ENCODE measurements at places on chromosomes 7 and 10.
A peak's percentile ranks its signal among the peaks of the same experiment; 100 is the strongest.

- no peak for DNase-seq
These were observed 41.0 kb downstream of the KIAA1217 start for GRCh38 chr10:24249829-24250415.

DNA sequence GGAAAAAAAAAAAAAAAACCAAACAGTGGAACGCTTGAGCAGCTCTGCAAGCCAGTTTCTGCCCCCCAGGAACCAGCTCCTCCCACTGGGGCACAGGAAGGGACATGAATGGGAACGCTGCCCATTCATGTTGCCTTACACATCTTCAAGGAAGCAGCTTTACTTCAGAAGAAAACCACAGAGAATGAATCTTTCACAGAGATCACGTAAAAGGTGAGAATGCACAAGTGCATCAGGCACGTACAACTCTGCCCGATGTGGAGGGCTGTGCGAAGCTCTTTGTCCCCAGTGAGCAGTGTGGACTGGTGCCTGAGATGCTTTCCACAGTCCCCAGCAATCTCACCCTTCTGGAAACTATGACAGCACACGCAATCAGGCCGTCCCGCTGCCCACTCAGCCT is 106.2 kb downstream of the DLG5 start:
- DNase-seq, result no peak

- DNase-seq, result no peak
These were observed 19.4 kb upstream of the SH3PXD2A start for GRCh38 chr10:103874730-103875129.

GRCh38 chr10:126713594-126713993 is 43.1 kb upstream of the C10orf90 start:
- no peak for DNase-seq

GRCh38 chr10:79310911-79311573 is 36.2 kb upstream of the PPIF start:
- DNase-seq, result no peak

GRCh38 chr7:117808341-117808757 is 64.9 kb downstream of the CTTNBP2 start:
- DNase-seq, result peak; percentile 39

DNA sequence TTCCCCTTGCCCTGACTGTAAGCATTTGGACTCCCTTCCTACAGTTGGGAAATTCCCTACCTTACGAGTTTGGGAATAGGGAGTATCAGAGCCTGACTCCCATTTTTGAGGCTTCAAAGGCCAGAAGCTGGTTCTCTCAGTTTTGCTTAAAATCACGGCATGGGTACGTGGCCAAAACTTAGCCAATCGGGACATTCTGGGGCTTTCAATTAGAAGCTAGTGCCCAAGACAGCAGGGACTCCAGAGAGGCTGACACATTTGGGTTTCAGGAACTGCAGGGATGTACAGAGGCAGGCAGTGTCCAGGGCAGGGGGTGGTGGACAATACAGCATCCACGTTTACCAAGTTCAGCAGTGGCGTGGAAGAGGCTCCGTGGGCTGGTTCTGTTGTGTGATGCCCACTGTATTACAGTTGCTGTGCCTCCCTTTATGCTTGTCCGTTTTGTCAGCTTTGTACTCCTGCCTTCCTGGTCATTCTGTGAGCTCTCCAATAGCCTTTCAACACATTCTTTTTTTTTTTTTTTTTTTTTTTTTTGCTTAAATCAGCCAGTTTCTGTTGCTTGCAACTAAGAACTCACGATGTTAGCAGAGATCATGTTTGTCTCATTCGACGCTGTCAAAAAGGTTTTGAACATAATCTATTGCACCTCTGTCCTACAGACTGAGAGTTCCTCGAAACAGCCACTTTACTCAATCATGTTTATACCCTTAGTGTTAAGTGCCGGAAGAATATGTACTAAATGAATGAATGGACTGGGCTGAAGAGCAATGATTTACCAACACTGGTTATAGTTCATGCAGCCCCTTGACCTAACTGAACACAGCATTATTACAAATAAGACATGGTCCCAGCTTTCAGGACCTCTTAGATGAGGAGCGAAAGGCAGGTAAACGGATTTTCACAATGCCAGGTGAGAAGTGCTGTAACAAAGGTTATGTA is 1.1 kb downstream of the GGCT start:
- no peak for DNase-seq

GRCh38 chr7:86980223-86980622 is 79.2 kb downstream of the ELAPOR2 start:
- no peak for DNase-seq

- DNase-seq, result no peak
These were observed 23.2 kb downstream of the PNLIPRP3 start for GRCh38 chr10:116450861-116451260.

DNA sequence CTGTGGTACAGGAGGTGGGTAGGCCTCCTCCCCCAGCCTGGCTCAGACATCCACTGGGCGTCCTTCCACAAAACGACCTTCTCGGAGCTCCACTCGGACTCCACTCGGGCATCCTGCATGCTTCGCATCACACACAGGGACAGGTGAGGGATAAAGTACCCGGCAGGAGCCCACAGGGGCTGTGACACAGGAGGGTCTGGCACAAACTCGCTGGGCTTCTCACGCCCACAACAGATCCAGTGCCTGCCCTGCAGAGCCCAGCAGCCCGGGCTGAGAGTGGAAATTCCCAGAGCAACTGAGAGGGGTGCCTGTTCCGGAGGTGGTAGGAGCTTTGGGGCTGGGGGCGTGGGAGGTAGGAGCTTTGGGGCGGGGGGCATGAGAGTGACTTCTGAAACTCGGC is 108.4 kb downstream of the MKI67 start:
- no peak for DNase-seq

DNA sequence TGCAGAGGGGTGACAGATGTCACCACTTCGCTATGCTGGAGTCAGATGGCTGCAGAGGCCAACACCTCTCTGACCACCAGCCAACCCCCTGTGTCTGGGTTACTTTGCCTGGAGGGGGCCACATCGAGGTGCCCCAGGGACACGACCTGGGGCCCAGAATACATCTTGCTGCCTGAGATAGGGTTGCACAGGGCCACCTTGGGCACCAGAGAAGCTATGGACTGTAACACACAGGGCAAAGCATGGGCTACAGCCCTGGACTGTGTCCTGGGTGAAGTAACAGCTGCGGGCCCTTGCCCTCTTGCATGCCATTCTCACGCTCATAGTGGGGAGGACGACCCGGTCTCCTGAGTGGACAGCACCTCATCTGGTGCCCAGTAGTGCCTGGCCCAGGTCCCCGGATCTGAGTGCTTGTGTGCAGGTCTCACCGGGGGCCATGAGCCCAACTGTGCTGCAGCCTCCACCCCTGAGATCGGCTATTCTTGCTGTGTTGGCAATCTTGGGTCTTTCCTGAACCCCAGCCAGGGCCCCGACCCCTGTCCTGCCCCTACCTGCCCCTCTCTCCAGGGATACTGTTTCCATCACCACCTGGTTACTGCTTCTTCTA is 115.2 kb upstream of the GDF10 start:
- DNase-seq, result no peak

GRCh38 chr10:36224431-36224985 is 582.4 kb upstream of the FZD8 start:
- DNase-seq, result no peak

DNA sequence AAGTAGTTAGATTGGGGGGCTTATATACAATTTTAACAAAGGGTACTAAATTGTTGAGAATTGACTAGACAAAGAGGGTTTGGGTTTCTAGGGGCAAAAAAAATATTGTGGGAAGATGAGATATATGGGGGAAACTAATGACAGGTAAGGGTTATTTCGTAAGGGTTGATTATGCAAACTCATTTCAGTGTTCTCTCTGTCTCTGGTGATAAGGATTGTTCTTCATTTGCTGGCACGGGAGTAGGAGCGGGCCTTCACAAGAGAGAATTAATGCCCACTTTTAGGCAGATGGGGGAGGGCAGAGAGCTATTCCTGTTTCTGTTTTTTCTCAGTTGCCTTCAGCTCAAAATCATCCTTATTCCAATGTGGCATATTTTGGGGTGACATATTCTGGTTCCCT is 258.4 kb downstream of the EXOC4 start:
- no peak for DNase-seq

DNA sequence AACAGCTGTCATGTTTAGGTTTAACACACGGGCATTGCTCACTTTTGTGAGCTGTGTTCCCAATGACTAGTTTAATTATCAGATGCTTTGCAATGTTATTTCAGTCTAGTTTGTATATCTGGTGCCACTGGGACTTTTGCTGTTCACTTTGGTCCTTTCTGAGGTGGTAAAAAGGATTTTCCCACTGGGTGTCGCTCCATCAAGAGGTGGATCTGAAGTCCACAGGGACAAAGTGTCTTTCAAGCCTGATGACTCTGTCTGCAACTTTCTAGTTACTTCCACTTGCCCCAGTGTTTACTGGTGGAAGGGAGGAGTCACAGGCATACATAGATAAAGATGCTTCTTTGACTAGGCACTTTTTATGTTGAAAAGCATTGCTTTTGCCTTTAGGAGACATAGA is 242.2 kb downstream of the HGF start:
- DNase-seq, result no peak

GRCh38 chr7:34128762-34129161 is 223.4 kb downstream of the BMPER start:
- no peak for DNase-seq

- no peak for DNase-seq
These were observed 15.3 kb downstream of the SFRP4 start for GRCh38 chr7:37901236-37901827.

DNA sequence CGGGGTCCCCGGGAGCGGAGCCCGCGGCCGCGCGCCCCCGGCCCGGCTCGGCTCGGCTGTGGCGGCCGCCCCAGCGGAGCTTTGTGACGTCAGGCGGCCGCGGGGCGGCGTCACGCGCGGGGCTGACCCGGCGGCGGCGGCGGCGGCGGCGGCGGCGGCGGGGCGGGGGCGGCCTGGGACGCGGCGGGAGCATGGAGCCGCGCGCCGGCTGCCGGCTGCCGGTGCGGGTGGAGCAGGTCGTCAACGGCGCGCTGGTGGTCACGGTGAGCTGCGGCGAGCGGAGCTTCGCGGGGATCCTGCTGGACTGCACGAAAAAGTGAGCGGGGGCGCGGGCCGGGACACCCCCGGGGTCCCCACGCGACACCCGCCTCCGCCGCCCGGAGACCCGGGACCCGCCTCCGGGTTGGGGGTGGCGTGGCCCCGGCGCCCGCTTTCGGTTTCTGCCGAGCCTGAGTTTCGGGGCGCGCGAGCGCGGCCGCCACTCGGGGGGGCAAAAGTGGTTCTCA is at the start of gene PWWP2B:
TSS of gene PWWP2B (plus strand) at position 165 of the 506 bp plus-strand sequence. CDS start at position 192, 27 bp downstream.
- DNase-seq, result no peak

GRCh38 chr10:23376229-23376655 is 31.6 kb upstream of the C10orf67 start:
- DNase-seq, result no peak

GRCh38 chr10:97338041-97338440 is 3.5 kb upstream of the FRAT2 start:
- no peak for DNase-seq

- no peak for DNase-seq
These were observed 29.6 kb upstream of the ICA1 start for GRCh38 chr7:8291397-8292141.

DNA sequence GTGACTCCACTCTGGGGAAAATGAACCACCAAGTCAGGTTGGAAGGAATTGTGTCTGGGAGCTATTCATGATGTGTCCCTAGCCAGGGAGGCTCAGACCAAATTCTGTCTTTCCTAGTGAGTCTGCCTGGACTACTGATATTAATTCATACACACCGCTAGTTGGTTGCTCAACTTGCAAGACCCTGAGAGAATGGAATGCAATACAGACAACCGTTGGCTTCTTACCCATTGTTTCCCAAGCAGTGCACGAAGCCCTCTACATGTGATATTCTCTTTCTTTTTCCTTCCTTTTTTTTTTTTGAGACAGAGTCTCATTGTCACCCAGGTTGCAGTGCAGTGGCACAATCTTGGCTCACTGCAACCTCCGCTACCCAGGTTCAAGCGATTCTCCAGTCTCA is 19.4 kb upstream of the SRGN start:
- DNase-seq, result no peak

GRCh38 chr7:23470330-23471105 is at the start of gene IGF2BP3:
IGF2BP3 (minus strand) TSS chr7:23470491; CDS start chr7:23470110, 381 bp downstream.
- peak; percentile 85 for DNase-seq

GRCh38 chr7:82419200-82419599 is 24.4 kb downstream of the CACNA2D1 start:
- peak; percentile 82 for DNase-seq

GRCh38 chr7:95470452-95470851 is 15.3 kb upstream of the ASB4 start:
- DNase-seq, result peak; percentile 87

- DNase-seq, result no peak
These were observed 110.8 kb downstream of the JAZF1 start for GRCh38 chr7:28069807-28070206.

GRCh38 chr10:62632071-62632809 is 172.3 kb upstream of the ADO start:
- no peak for DNase-seq

DNA sequence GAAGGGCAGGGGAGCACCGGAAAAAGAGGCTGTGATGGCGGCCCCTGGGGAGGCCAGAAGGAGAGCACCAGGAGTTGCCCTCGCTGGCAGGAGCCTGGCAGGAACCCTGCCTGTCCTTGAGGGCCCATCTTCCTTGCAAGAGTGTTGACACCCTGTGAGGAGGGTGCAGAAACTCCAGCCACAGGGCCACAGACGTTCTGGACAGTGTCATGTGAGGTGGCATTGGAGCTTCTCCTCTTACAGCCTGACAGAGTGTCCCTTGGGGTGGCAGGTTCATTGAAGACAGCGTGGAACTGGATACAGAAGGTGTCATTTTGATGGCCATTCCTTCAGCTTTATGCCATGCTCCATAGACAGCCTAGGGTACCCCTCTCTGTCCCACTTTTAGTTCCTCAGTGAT is 54.2 kb downstream of the RBM20 start:
- DNase-seq, result no peak

GRCh38 chr10:82874671-82875070 is 999.7 kb downstream of the NRG3 start:
- DNase-seq, result no peak

- DNase-seq, result no peak
These were observed 48.7 kb downstream of the CREB3L2 start for GRCh38 chr7:137953043-137953664.

GRCh38 chr10:22598478-22598877 is 115.9 kb downstream of the PIP4K2A start:
- no peak for DNase-seq

GRCh38 chr7:134186027-134186426 is 58.9 kb downstream of the LRGUK start:
- no peak for DNase-seq

- DNase-seq, result peak; percentile 45
These were observed 27.6 kb downstream of the SDHAF3 start for GRCh38 chr7:97145068-97145467.

GRCh38 chr10:62996925-62997324 is 136.2 kb upstream of the NRBF2 start:
- no peak for DNase-seq

GRCh38 chr10:131667561-131667960 is 233.2 kb upstream of the PPP2R2D start:
- no peak for DNase-seq

GRCh38 chr7:151126491-151127137 is 40.3 kb downstream of the AGAP3 start:
- DNase-seq, result no peak

GRCh38 chr7:158988996-158989395 is 132.6 kb downstream of the DYNC2I1 start:
- no peak for DNase-seq
